ENCODE measurements at places on chromosomes 1 and 21.

- no peak for DNase-seq
Measured at GRCh38 chr21:40054403-40054802, 187.2 kb downstream of the PCP4 start.

GRCh38 chr1:171245458-171246064 is 2.7 kb upstream of the FMO1 start:
- no peak for DNase-seq

DNA sequence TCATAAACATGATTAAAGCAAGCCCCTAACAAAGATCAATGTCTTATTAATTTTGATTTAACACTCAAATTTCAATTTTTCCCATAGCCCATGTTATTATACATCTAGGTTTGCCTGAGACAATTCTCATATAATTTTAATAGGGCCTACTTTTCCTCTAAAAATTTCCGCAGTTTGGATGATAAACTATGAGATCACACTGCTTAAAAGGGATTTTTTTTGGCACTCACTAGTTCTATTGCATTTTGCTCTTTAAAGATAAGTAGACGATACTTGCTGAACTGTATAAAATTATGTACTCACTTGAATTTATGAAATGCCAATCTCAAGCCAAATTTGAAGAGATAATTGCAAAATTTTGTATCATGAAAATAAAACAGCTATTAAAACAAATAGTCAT is 480.4 kb upstream of the ZRANB2 start:
- DNase-seq, result no peak

DNA sequence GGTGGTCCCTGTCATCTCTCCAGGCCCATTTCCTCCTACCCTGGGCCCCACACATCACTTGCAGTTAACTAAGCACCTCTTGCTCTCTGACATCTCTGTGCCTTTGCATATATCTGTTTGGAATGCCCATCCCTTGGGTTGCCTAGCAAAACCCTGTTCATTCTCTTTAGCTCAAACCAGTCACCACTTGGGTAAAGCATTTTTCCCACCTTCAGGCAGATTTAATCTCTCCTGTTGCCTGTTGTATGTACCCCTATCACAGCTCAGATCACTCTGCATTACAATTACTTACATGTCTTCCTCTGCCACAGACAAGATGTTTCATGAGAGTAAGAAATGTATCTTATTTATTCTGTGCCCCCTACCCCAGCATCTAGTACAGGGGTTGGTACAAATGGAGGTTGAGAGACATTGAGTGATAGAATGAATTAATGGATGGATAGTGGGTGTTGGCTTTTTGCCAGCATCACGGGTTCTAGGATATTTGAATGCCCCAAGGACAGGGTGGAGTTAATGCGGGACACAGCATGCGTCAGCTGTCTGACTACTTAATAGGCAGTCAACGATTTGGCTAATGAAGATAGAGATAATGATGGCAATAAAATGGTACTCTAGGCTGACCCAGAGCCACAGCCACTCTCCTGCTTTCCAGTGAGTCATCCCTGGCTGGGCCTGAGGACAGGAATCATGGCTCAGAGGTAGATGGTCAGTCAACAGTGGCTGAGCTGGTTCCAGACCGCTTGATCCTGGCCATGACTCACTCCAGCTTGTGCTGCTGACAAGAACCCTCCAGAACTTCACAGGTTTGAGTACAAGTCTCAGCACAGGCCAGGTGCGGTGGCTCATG is 6.5 kb downstream of the NR0B2 start:
- DNase-seq, result no peak

DNA sequence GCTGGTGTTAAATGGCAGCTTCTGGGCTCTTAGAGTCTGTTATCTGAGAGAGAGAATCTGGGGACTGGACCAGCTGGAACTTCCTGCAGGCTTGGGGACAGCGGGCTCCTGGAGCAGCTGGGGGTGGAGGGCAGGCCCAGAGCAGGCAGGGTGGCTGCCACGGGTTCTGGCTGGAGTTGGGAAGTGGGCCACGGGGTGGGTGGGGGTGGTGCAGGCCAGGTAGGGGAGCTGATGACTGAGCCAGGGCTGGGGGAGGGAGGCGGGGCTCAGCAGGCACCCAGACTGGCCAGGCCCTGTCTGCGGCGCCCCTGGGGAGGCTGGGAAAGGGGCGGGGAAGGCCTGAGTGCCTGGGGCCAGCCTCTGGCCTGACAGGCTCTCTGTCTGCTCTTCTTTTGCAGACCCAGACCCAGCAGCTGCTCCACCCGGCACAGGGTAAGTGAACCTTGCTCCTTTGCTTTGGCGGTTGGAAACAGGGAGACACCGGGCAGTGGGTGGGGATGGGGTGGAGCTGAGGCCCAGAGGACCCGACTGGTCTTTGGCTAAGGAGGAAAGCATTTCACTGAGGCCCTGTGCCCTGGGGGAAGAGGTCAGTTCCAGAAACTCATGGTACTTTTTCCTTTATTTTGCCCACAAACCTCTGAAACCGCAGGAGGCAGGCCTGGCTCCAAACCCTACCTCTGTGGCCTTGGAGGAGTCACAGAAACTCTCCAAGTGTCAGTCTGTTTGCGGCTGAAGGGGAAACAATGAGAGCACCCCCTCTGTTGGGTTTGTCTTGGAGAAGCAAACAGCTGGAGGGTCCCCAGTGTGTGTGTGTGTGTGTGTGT is 48.8 kb downstream of the ARHGEF10L start:
- DNase-seq, result no peak

DNA sequence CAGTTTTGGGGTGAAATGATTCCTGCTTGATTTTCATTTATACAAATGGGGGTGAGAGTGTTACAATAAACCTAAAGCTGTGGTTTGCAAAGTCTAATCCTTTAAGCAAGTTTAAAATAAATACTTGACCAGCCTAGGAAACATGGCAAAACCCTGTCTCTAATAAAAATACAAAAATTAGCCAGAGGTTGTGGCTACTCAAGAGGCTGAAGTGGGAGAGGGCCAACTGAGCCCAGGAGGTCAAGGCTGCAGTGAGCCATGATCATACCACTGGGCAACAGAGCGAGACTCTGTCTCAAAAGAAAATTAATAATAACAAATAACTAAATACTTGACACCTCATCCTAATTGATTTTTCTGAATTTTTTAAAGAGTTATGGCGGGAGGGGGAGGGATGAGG is 110.8 kb downstream of the EIF4G3 start:
- DNase-seq, result no peak

DNA sequence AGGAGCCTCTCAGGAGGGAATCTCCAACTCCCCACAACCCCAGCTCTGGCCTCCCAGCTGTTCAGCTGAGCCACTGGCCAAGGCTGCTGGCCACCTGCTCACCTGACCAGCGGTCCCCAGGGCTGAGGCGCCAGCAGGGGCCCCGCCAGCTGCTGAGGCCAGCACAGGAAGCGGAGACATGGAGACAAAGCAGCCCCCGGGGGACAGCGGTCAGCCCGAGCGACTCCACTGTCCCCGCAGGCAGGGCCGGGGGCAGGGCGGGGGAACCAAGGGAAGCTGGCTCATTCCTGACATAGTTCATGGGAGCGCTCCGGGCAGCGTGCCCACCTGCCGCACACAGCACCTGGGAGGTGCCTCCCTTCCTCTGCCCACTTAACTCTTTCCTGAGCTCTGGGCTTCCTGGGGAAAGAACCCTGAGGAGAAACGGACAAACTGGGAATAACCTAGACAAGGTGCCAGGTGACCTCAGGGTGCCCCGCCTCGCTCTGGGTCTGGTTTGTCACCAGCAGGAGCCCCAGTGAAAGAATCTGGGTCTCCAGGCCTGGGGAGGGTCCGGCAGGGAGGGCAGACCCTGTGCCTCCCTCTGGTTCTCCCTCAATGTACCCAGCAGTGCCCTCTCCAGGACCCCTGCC is 10.7 kb downstream of the EPHA2 start:
- no peak for DNase-seq

- DNase-seq, result no peak
Measured at GRCh38 chr1:85569122-85569521, 11.4 kb upstream of the CCN1 start.
